CD4-positive, alpha-beta T cell treated with Interferon alpha-2 for 1 hour (primary cell): ENCODE measurements at places on chromosomes 7 and 10.

DNA sequence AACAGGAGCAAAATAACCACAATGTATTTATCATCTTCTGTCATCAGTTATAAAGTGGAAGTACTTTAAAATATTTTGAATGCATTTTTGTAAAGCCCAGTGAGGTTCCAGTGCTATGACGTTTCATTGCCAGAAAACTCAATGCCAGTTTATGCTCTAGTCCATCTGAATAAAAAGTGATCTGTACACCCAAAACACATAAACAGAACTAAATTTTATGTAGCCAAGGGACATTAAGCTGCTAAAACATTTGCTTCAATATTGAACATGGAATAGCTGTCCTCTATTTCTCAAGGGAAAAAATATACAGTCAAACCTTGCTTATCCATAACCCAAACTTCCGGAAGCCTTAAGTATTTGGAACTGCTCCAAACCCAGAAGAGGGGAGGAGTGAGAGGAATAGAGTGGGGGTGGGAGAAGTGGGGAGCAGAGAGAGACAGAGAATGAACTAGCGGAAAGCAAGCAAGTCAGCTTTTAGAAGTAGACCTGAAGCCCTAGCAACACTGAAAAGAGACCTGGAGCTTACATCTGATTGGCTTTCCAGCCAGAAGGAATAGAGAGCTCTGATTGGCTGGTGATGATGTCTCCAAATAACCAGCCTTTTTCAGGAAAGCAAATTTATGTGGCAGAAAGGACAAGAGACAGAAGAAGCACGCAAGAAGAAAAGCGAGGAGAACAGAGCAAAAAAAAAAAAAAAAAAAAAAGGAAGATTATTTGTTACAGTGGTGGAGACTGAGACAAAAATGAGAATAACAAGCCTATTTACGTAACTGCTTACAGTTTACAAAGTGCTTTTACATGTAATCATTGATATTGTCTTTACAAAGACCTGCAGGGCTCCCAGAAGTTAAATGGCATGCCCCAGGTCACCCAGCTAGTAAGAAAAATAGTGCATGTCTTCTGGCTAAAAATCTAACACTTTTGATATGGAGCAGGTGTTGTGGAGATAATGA, 196.0 kb downstream of the RNLS start:
- DNase-seq = peak; percentile 46

GRCh38 chr10:49009199-49009979, 69.7 kb upstream of the LRRC18 start:
- DNase-seq = no peak

DNA sequence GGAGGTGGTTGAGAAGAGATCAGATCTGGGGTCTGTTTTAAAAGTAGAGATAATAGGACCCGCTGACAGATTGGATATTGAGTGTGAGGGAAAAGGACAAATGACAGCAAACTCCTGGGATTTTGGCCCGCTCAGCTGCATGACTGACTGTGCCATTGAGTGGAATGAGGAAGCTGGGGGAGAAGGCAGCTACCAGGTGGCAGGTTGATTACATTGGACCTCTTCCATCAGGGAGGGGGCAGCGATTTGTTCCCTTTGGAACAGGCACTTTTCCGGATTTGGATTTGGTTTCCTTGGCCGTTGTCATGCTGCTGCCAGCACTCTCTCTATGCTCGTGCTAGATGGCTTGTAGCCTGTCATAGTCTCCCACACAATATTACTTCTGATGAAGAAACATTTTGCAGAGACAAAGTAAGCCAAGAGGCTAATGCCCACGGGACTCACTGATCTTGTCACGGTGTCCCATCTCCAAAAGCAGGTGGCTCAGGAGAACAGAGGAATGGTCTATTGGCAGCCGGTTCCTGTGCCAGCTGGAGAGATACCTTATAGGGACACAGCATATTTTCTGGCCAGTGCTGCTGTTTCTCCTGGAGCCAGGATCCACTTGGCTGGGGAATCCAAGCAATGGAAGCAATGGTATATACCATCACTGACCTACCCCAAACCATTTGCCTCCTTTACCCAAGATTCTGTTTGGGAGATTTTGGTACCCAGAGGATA, 69.1 kb upstream of the WAC start:
- DNase-seq = no peak

- peak; percentile 32 for DNase-seq
These were observed 8.8 kb downstream of the PPIF start for GRCh38 chr10:79356104-79356503.

DNA sequence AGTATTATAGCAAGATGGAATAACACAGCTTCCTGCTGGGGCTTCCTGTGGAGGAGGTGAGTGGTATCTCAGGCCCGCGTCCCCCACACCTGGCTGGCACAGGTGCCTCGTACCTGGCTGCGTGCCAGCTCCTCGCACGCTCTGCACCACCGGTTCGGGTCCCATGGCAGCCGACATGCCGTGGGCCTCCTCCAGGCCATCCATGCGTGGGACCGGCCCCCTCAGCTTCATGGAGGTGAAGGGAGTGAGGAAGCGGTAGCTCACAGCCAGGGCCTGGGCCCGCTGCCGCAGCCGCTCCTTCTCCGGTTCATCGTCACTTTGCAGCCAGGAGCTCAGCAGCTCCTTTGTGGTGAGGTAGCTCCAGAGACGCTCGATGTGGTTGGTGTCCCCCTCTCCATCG, 90.4 kb downstream of the ITIH5 start:
- no peak for DNase-seq

DNA sequence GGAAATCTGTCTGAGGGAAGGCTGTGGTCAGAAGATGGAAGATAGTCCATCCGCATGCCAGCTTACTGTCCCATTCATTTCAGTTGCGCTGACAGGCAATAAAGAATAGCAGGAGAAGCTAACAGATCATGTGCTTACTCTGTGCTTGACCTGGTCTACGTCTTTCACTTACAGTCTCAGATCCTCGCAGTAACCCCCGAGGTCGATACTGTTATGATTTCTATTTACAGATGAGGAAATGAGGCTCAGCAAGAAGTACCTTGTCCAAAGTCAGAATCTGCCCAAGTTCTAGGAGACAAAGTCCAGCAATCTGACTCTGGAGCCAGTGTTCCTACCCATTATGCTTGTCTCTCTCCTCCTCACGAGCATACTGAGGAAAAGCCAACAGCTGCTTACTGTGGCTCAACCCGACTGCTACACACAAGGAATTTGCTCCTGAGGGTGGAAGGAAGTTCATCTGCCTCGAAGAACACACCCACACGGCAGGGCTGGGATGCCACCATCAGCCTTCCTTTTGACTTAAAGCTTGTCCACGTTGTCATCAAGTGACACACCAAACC, 74.2 kb downstream of the MINPP1 start:
- no peak for DNase-seq

DNA sequence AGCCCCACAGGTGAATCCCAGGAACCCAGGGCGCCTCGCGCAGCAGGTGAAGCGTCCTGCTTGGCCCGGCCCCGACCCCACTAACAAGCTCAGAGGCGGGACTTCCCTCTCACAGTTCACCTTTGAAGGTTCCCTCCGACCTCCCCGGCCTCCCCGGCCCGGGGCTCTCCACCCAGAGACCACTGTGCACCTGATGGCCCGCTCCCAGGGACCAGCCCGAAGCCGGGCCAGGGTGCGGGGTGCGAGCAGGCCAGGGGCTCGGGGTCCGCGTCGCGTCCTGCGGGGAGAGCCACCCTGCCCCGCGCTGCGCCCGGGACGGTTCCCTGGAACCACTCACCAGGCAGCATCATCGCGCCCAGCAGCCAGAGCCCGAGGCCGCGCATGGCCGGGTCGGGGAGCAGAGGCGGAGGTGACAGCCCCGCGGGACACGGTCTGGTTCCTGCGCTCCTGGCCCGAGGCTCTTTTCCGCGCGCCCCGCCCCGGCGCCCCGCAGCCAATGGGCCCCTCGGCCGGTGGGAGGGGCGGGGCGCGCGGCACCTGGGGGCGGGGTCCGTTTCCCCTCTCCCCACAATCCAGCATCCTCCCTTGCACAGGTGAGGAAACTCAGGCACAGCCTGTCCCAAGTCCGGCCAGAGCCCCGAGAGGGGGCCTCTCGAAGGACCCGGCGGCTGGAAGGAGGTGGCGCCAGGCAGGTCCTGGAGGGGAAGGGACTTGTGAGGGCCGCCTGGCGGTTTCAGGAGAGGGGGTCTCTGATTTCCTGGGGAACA, at the start of gene ADAM8:
ADAM8 (minus strand) TSS at position 434 of the 767 bp plus-strand sequence; CDS start at position 383, 51 bp downstream.
- DNase-seq = peak; percentile 67
